ENCODE measurements at places on chromosomes 4 and X.
A peak's percentile ranks its signal among the peaks of the same experiment; 100 is the strongest.

- H3K27me3 ChIP-seq: no peaks in the 10 kb centered on the region
- H3K27ac ChIP-seq: no peak overlapping the region
- H3K4me3 ChIP-seq: no peak overlapping the region
- H3K36me3 ChIP-seq: no peaks in the 10 kb centered on the region
- DNase-seq: no peak
Measured at GRCh38 chrX:7568597-7568996, 274.4 kb upstream of the VCX start.

DNA sequence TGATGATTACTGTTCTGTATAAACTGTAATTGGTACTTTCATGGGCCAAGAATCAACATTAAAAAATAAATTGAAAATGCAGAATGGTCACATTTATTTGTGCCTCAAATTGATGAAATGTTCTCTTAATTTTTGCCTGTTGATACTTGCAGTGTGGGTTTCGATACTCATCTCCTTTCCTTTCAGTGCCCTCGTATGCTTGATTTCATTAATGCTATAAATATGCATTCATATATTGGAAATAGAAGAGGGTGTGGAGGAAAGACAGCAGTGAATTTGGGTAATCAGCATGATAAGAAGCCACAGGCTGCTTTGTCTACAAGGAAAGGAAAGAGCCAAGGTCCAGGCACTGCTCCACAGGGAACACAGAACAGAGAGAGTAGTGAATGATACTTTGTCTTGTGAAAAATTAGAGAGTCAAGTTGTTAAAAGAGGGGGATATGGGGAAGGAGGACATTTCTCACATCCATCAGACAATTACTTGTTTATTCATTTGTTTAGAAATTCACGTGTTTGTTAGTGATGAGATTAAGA lies 1.0 kb upstream of the DDX60 start:
- H3K4me3 ChIP-seq: no peak overlapping the region
- H3K36me3 ChIP-seq: no peaks in the 10 kb centered on the region
- H3K27ac ChIP-seq: no peak overlapping the region
- peaks cover 5% of the 10 kb centered on the region for H3K4me1 ChIP-seq
- DNase-seq: no peak
- no peaks in the 10 kb centered on the region for H3K27me3 ChIP-seq

GRCh38 chr4:148649652-148650331 lies 207.6 kb upstream of the NR3C2 start:
- H3K27me3 ChIP-seq: no peaks in the 10 kb centered on the region
- H3K27ac ChIP-seq: no peak overlapping the region
- DNase-seq: no peak
- H3K4me1 ChIP-seq: no peaks in the 10 kb centered on the region
- no peak overlapping the region for H3K4me3 ChIP-seq

GRCh38 chr4:156111686-156112085 lies 158.0 kb upstream of the CTSO start:
- H3K27me3 ChIP-seq: no peaks in the 10 kb centered on the region
- no peak for DNase-seq
- no peak overlapping the region for H3K27ac ChIP-seq
- H3K4me3 ChIP-seq: no peak overlapping the region
- H3K4me1 ChIP-seq: no peaks in the 10 kb centered on the region
- H3K36me3 ChIP-seq: no peaks in the 10 kb centered on the region

GRCh38 chrX:10387011-10387410 lies 230.2 kb downstream of the CLCN4 start:
- H3K36me3 ChIP-seq: no peaks in the 10 kb centered on the region
- no peak for DNase-seq
- no peak overlapping the region for H3K4me3 ChIP-seq

DNA sequence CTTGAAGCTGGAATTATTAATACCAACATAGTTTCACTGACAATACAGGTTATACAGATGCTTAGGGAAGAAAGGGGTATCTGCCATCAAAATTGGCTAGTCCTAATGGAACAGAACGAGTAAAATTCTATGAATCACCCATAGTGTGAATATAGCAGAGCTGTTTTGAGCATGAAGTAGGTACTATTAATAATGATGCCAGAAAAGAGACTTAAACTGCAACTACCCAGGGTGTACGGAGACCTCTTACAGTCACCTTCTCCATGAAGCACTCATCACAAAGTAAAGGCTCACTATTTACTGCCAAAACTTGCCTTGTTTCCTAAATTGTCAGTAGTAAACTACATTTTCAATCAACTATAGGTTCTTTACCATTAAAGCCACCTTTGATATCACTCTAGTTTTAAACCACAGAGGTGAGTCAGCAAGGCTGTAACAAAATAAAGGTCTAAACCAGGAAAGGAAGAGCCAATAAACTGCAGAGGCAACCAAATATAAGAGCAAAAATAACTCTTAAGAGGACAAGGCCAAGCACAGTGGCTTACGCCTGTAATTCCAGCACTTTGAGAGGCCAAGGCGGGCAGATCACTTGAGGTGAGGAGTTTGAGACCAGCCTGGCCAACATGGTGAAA lies 114.4 kb downstream of the FRYL start:
- no peaks in the 10 kb centered on the region for H3K36me3 ChIP-seq
- H3K4me3 ChIP-seq: no peak overlapping the region
- H3K27me3 ChIP-seq: no peaks in the 10 kb centered on the region
- no peaks in the 10 kb centered on the region for H3K4me1 ChIP-seq
- H3K27ac ChIP-seq: no peak overlapping the region

DNA sequence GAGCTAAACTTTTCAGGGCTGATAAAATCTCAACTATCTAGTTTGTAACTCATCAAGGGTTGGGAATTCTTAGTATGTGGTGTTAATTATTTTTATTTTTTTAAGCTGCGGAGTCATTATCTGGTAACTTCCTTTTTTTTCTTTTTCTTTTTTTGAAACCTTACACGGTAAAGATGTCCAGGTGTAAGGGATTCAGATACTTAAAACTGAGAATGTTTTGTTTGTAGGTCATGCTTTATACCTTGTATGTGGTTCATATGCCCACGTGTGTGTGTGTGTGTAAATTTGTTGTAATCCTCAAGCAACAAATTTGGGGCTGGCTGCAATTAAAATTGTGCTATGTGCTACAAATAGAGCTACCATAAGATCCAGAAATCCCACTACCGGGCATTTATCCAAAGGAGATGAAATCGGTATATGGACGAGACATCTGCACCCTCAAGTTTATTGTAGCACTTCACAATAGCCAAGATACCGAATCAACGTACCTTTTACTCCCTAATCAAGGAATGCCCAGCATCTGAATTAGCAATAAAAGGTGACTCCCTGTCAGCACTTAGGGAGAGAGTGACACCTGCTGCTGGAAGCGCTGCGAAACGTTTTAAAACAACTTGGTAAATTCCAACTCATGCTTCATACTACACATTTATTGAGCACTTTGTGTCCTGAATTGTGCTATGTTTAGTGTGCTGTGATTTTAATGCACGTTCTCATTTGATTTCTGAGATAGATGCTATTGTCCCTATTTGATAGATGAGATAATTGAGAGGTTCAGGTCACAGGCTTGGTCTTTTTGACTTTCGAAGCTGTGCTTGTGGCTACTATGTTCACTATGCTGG lies 16.1 kb downstream of the MSMO1 start:
- no peak overlapping the region for H3K27ac ChIP-seq
- H3K4me1 ChIP-seq: no peaks in the 10 kb centered on the region
- peaks cover 10% of the 10 kb centered on the region for H3K36me3 ChIP-seq
- DNase-seq: no peak
- H3K27me3 ChIP-seq: no peaks in the 10 kb centered on the region
- no peak overlapping the region for H3K4me3 ChIP-seq

DNA sequence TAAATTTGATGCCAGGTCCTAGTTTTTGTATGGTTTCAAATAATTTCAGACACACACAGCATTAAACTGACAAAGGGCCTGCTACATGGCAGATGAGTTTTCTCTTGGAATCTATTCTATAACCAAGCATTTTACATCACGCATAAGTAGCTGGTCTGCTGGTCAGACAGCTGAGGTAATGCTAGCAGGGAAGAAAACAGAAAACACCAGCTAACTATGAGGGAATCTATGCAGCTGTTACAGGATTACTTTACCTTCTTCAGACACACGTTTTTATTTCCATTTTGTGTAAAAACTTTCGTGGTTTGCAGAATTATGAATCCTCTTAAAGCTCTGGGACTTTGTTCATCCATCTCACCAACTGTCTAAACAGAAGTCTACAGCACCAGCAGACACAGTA lies 42.0 kb downstream of the MFAP3L start:
- H3K4me3 ChIP-seq: no peak overlapping the region
- no peak overlapping the region for H3K27ac ChIP-seq
- H3K27me3 ChIP-seq: no peaks in the 10 kb centered on the region

DNA sequence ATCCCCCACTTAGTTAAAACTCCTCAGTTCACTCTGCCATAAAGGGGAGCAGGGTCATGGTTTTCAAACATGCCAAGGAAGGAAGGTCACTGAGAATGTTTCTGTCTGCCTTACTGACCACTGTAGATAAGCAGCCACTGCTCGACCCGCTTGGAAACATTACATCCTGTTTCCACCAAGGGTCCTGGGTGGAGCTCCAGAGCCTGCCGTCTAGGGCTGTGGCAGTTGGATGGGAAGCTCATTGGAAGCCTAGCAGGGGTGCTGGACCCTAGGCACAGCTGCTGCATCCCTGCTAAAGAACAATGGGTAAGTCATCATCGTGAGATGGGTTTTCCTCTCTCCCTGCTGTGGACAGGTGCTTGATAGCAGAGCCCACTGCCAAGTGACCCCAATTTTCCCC lies 76.0 kb upstream of the SRD5A3 start:
- H3K27ac ChIP-seq: no peak overlapping the region
- no peak for DNase-seq

- no peak overlapping the region for H3K27ac ChIP-seq
- no peaks in the 10 kb centered on the region for H3K36me3 ChIP-seq
- no peak for DNase-seq
- no peak overlapping the region for H3K4me3 ChIP-seq
Measured at GRCh38 chr4:173835903-173836302, 305.9 kb upstream of the HAND2 start.

DNA sequence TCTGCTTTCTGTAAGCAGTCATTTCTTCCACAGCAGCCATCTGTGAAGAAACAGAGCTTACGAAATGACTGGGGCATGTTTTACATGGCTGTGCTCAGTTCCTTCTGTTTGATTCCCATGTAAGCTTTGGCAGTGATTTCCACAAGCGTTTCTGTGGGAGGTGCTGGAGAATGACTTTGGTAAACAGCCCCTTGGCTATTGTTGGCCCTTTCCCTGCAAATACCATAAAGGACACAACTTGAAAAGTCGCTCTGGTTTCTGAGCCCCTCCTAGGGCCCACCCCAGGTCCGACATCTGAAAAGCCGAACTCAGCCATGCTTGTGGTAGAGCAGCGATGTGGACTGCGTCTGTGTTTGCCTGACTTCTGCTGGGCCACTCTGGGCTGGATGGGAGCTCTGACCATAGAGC lies 3.7 kb downstream of the LIMCH1 start:
- H3K27ac ChIP-seq: peak overlapping the region; percentile 50
- no peaks in the 10 kb centered on the region for H3K36me3 ChIP-seq
- H3K4me3 ChIP-seq: no peak overlapping the region
- DNase-seq: no peak

GRCh38 chr4:37802068-37802666 lies 24.3 kb upstream of the PGM2 start:
- H3K27me3 ChIP-seq: no peaks in the 10 kb centered on the region
- H3K27ac ChIP-seq: no peak overlapping the region
- H3K36me3 ChIP-seq: no peaks in the 10 kb centered on the region
- no peak overlapping the region for H3K4me3 ChIP-seq
- H3K4me1 ChIP-seq: no peaks in the 10 kb centered on the region
- DNase-seq: peak; percentile 93

DNA sequence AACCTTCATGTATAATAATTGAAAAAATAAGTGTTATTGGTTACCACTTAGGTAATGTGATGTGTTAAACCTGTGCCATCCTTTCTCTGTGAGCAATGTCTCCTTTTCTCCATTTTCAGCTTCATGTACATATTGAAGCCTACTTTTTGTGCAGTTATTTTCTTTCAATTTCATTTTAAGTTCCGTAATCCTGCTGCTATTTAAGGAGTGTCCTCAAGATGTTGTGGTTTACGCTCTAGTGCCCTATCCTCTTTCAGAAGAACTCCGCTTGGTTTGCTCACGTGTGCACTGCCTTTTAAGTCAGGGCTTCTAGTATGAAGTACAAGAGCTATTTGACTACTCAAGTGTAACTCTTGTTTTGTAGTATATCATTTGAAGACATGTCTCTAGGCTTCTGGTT lies 2253.2 kb upstream of the TENM3 start:
- no peaks in the 10 kb centered on the region for H3K27me3 ChIP-seq
- H3K4me1 ChIP-seq: no peaks in the 10 kb centered on the region
- no peak overlapping the region for H3K4me3 ChIP-seq
- H3K36me3 ChIP-seq: no peaks in the 10 kb centered on the region

GRCh38 chr4:56086073-56086541 lies 137.4 kb downstream of the CEP135 start:
- H3K4me3 ChIP-seq: no peak overlapping the region
- peak; percentile 79 for DNase-seq
- H3K36me3 ChIP-seq: no peaks in the 10 kb centered on the region
- no peak overlapping the region for H3K27ac ChIP-seq

DNA sequence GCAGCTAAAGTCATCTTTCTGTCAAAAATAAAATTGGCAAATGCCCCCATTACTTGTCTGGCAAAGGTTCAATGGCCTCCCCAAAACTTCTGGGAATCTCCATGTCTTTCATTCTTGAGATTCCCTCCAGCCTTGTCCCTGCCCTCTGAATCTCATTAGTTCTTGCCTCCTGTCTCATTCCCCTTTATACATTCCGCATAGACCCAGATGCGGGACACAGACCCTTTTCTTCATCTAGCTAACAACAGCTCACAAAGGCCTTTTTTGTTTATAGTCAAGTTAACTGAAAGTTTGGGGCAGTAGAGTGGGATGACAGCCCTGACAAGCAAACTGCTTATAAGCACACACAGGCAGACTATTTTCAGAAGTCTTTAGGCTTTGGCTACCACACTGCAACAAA lies 306.1 kb upstream of the FAM241A start:
- no peak overlapping the region for H3K4me3 ChIP-seq
- DNase-seq: peak; percentile 34
- H3K36me3 ChIP-seq: no peaks in the 10 kb centered on the region
- H3K27me3 ChIP-seq: no peaks in the 10 kb centered on the region
- peak overlapping the region; percentile 81 for H3K27ac ChIP-seq

DNA sequence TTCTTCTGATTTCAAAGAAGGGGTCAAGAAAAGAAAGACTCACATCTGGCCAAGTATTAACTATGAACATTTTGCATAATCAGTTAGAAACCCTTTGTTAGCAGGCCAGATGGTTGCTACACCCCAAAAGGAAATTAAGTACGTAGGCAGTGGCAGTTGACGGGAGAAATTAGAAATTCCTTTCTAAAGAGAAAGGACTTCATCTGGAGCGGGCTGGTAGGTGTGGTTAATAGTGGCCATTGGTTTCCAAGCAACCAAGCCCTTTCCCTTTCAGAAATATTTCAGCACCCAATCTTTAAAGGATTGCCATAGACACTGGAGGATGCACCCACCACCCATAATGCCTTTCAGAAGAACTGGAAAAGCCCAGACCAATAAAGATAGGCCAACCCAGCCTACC lies 235.7 kb upstream of the LDB2 start:
- H3K4me1 ChIP-seq: no peaks in the 10 kb centered on the region
- H3K4me3 ChIP-seq: no peak overlapping the region
- H3K36me3 ChIP-seq: no peaks in the 10 kb centered on the region
- DNase-seq: no peak
- no peak overlapping the region for H3K27ac ChIP-seq
